SK-N-SH treated with all-trans-retinoic acid at 6 μM for 48 hours (cell line): ENCODE measurements at places on chromosomes 7 and 10.

DNA sequence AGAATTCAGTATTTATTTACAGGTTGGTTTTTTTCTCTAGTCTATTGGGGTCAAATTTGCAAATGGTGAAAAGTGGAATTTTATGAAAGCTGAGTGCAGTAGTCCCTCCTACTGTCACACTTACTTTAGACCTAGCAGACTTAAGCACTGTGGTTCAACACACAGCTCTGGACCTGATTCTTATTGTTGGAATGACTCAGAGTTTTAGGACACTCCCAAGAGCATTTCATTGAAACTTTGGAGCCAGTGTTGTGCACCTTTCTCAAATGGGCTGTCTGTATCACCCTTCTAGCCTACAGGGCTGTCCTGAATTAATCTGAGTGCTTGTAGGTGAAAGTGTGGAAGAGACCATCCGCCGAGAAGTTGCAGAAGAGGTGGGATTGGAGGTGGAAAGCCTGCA, 16.1 kb downstream of the NUDT13 start:
- no peak for ATAC-seq

DNA sequence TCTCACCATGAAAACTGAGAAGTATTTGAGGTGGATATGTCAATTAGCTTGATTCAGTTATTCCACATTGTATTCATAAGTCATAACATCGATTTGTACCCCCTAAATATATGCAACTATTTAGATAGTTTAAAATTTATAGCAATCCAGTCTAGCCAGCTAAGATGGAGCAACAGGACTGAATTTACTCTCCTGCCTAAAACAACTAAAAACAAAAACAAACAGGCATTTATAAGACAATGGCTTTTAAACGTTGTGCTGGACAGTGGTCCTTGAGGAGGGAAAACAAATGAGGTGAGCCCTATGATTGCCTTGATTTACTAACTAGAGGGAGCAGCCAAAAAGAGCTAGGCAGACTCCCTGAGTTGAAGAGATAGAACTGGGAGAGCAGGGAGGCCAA, 814 bp upstream of the GPAM start:
- ATAC-seq: no peak

- ATAC-seq: peak; percentile 68
Measured at GRCh38 chr7:81232084-81232799, 313.4 kb upstream of the SEMA3C start.

DNA sequence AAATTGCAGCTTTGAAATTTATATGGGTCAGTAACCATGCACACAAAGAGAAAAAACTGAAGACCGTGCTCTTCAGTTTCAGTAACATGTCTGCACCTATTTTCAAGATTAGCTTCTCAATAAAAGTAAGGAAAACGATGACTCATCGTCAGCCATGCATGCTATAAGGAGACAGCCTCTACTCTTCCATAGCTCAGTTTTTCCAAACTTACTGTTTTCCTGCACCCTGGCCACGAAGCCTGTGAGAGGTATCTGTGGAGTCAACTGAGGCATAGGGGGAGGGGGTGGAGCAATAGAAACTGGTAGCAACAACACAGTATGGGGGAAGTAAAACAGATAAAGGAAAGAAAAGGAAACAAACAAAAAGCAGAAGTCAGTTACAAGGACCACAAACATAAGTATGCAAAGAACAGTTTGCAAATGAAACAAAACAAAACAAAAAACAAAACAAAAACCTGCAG, 58.0 kb downstream of the PDSS1 start:
- ATAC-seq: no peak

DNA sequence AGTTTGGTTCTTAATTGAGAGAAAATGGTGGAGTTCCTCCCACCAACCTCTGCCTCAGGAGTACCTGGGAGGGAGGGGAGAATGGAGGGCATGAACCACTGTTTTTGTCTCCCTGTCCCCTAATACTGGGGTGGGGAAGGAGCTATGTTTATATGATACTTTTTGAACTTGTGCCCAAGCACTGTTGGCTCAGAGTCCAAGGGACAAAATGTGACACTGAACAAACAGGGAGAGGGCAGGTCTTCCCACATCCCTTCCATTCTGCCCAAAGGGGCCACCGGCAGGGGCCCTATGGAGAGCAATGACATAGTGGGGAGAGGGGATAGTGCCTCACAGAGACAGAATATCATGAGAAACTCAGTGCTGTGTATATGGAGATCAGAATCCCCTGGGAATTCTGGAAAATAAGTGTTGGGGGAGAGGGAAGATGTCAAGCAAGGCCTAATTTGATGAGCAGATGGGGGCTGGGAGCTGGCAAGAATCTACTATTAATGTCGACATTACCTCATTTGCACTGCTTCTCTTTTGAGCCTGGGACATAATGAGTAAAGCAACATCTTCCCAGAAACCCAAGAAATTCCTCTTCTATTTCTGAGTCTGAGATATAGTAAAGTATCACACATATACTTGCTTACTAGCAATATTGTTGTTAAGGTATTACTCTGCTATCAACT, 180.6 kb downstream of the CYP26A1 start:
- ATAC-seq: no peak

- no peak for ATAC-seq
Measured at GRCh38 chr7:41832941-41833340, 130.1 kb upstream of the INHBA start.

- ATAC-seq: no peak
Measured at GRCh38 chr7:130781346-130781745, 47.3 kb upstream of the KLF14 start.

DNA sequence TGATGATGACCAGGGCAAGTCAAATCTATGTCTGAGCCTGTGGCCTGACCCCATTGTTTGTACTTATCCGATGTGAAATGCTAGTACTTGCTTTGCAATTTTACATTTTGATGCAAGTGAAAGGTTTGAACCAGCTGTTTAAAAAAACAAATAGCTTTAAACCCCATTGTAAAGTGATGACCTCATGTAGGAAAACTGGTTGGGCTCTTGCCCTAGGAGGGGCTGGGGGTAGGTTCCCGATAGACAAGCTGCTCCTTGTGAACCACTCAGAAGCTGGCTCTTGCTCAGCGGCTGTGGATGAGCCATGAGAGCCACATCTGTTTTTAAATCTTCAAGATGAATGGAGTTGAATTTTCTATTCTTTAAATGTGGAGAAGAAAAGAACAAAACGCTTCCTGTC, 185.3 kb downstream of the WDR11 start:
- no peak for ATAC-seq

- no peak for ATAC-seq
Measured at GRCh38 chr10:48800007-48800675, 115.5 kb downstream of the WDFY4 start.

DNA sequence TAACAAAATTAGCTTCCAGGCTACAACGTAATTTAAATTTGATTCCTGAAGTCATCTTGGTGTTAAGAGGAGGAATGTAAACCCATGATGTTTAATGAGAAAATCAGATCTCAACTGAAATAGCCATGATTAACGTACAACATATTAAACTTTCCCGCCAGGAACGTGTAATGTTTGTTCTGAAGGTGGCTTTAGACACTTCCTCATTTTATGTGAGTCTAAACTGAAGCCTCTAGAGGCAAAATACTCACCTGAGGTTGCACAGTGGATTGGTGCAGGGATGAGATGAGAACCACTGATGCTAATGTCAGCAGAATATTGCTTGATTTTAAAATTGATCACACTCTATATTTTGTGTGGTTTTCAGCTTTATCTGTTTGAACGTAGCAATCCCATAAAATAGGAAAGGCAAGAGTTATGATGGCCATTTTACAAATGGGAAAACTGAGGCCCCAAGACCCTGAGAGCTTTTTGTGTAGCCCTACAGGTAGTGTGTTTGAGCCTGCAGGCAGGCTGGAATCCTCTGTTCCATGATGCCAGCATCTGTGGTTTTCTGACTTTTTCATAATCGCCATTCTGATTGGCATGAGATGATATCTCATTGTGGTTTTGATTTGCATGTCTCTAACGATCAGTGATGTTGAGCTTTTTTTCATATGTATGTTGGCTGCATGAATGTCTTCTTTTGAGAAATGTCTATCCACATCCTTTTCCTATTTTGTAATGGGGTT, 243.7 kb upstream of the BMPER start:
- no peak for ATAC-seq

- ATAC-seq: no peak
Measured at GRCh38 chr10:122245136-122245535, 26.0 kb upstream of the BTBD16 start.

DNA sequence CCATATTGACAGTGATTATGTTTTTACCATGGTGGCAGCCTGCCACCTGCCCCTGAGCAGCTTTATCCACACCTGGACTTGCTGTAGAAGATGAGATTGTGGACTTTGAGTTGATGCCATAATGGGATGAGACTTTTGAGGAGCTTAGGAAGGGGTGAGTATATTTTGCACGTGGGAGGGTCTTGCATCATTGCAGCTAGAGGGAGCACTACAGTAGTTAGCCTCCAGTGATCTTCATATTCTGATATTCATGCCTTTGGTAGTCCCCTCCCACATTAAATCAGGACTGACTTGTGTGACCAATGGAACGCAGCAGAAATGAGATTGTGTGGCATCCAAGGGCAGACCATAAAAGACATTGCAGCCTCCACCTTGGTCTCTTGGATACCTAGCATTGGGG, 18.2 kb upstream of the COL13A1 start:
- ATAC-seq: no peak

- peak; percentile 30; the same call in 2 of the 3 replicates for ATAC-seq
Measured at GRCh38 chr10:132774902-132775863, 10.8 kb downstream of the NKX6-2 start.

GRCh38 chr10:132547421-132547861, 9.9 kb downstream of the INPP5A start:
- no peak for ATAC-seq

DNA sequence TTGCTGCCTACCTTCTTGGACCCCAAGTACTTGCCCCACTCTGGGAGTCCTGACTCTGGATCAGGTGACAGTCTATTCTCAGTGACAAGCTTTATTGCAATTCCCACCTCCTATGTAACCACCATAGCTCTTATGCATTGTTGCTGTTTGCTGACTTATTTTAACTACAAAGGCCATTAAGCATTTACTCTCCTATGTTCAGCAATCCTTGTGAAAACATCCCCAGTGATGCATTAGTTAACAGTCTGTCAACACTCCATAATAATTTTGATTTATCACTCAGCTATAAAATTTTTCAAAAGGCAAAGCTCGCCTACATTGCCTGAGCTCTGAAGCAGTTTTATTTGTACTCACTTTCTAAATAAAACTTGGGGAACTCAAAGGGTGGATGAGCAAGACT, 871.8 kb upstream of the SORCS1 start:
- ATAC-seq: no peak

GRCh38 chr7:1144269-1144771, 15.7 kb downstream of the ZFAND2A start:
- peak; percentile 98 for ATAC-seq

DNA sequence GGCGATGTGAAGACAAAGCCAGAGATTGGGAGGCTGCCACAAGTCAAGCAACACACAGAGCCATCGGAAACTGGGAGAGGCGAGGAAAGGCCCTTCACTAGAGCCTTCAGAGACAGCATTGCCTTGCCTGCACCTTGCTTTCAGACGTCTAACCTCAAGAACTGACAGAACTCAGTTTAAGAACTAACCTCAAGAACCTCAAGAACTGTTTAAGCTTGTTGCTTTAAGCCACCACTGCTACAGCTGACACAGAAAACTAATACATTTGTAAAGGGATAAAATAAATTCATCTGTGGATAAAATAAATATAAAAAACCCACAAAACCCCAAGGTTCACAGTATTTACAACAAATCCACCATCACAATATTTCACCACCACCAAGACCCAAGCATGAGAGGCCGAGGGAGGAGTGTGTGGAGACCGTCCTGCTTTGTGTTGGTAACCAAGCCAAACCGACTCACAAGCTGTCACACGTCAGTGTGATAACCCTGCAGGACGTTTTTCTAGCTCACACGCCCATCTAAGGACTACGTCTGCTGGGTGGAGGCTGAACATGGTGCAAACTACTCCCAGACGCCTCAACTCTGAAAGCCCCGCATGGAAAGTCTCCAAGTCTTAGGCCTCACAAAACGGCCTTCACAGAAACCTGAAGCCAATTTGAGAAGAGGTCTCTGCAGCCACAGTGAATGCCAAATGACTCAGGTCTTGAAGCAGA, 116.8 kb downstream of the ABLIM1 start:
- peak; percentile 49; the same call in 2 of the 3 replicates for ATAC-seq

DNA sequence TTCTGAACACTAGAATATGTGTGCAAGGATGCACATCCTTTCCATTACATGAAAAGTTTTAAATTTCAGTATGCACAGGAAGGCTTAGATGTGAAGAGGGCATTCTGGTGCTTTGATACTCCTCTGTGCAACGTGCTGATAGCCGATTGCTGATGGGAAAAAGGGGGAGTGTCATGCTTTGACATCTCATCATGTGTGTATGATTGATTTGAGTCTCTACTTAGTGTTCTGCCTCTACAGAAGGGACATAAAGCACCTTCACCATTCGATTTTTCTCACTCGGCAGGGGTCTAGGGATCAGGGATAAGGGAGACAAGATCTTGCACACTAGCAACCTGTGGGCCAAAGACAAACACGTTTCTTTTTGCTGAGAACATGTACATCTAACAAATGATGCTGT, 114.7 kb upstream of the RSU1 start:
- no peak for ATAC-seq

- ATAC-seq: no peak
Measured at GRCh38 chr10:72321248-72322029, 33.3 kb downstream of the DNAJB12 start.

DNA sequence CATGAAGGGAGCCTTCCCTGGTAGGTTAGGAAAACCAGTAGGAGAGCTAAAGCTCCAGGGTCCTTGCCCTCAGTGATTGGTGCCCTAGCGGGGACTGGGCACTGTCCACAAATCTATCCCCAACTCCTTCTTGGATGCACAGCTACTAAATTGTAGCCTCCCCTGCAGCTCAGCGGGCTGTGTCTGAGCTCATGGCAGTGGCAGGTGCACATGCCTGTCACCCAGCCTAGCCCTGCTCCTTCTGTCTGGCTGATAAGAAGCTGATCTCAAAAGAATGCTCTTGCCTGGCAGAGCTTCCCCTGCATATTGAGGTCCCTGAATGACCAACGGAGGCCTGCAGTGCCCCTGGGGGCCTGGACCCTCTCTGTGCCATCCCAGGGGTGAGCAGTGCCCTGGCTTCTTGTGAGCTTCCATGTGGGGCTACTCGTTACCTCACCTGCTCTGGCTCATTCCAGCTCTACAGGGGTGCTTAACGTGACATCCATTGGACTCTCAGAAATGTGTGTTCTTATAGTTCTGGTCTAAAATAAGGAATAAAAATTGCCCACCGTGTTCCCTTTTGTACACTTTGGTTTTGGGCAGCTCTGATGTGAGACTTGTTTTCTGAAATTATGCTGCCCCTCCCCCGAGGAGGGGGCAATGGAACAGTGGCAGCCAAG, 59.8 kb upstream of the ANTXRL start:
- no peak for ATAC-seq

DNA sequence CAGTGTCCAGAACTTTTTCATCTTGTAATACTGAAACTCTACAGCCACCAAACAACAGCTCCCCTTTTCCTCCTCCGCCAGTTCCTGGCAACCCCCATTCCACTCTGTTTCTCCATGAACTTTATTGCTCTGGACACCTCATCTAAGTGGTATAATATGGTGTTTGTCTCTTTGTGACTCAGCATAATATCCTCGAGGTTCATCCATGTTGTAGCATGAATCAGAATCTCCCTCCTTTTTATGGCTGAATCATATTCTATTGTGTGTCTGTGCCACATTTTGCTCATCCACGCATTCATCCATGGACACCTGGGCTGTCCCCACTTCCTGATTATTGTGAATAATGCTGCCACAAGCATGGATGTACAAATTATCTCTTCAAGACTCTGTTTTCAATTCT, 124.4 kb upstream of the FGFR2 start:
- no peak for ATAC-seq
